ENCODE measurements at places on chromosomes 7 and 10. TPM values are rescaled to one million over a fixed set of nuclear protein-coding genes. Genes with fewer than 3 reads are reported as not detected.

The ZC3HAV1L gene
- 12.4 TPM for total RNA-seq

The WIPF3 gene
- total RNA-seq, result 1.5 TPM

The IL6 gene
- total RNA-seq, result not detected

The MYOF gene
- 12.4 TPM for total RNA-seq

The GLCCI1 gene
- total RNA-seq, result 13.8 TPM

The TYW1B gene
- total RNA-seq, result 1.9 TPM

The LEP gene
- not detected for total RNA-seq

The IDI2 gene
- not detected for total RNA-seq

The ABI1 gene
- total RNA-seq, result 67.5 TPM

The SPDYE1 gene
- total RNA-seq, result not detected

- peak; percentile 13 for DNase-seq
Measured at GRCh38 chr10:92381543-92381954, 90.6 kb downstream of the MARCHF5 start.

DNA sequence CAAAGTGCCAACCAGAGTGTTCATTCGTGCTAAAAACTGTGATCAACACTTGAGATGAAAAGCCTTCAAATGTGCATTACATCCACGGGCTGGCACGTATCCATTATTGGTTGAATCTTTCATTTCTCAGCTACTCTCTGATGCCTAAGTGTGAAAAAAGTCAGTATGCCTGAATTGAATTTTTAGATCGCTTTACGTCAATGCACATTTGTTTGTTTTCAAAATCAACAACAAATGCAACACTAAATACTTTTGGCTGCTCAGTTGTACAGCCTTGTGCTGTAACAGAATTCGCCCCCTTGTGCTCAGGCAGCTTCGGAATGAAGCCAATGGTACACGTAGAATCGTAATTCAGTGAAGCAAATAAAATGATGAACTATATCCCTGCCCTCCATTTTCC, 446.5 kb upstream of the NRP1 start:
- DNase-seq, result no peak

DNA sequence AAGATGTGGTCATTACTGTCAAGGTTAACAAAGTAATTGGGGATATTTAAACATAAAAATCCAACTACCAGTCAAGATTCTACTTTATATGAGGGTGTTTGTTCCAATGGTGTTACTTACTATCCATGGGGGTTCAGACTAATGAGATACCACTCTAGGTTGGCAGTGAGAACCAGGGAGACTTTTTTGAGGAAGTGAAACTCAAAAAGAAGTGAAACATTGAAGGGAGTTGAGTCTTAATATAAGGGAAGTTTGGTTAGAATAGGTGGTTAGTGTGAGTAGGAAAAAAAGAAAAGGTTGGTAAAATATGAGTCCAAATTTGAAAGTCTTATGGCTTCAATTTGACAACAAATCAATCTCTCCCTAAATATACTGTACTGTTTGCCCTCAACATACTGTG, 123.6 kb upstream of the ANK3 start:
- no peak for DNase-seq

- DNase-seq, result no peak
Measured at GRCh38 chr7:65809259-65809981, 63.5 kb upstream of the VKORC1L1 start.

GRCh38 chr7:18760631-18761445, 265.3 kb downstream of the HDAC9 start:
- no peak for DNase-seq

GRCh38 chr7:151920488-151920887, 35.8 kb upstream of the GALNTL5 start:
- DNase-seq, result no peak

DNA sequence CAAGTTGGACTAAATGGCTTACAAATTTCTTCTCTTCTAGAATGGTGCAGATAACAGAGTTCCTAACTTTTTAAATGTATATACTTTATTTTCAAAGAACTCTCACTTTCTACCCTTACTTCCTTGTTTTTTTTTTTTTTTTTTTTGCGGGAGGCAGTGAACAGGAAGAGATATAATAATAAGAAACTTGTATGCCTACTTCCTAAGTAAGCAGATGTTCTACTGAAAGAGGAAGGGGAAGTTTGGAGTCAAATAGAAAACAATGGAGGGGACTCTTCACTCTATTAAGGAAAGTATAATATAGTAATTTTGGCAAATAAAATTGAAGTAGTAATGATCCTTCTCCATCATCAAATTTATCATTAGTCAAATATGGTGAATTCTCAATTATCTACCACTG, 754.0 kb downstream of the KCNMA1 start:
- DNase-seq, result no peak

DNA sequence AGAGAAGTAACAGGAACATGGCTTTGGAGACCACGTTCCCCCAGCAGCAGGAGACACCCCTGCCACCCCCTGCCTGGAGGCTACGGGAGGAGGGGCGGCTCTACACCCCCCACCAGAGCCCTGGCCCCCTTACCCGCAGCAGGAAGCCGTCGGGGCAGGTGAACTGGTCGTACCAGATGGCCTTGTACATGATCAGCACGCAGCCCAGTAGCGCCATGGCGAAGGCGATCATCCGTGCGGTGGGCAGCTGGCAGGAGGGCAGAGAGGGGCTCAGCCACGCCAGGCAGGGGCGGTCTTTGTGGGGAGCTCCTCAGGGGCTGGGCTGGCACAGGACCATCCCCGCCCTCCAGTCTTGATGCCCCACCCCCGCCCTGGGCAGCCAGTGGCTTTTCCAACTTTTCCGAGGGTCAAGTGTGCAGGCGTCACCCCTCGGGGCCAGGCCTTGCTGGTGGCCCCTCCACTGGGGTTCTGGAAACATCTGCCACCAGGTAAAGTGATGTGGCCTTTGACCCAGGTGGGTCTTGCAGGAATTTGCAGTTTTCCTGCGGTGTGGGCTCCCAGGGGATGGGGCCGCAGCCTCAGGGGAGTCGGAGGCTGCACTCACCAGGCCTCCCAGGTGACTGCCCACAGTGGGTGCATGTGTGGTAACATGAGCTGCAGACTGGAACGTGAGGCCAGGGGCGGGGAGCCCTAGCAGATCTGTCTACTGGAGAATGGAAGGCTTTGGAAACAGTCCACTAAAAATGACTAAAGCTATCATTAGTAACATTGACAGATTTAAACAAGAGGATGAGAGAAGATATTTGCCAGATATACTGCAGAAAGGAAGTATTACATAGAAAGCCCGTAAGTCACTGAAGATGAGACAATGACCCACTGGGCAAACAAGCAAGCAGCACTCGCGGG, 9.7 kb downstream of the CALY start:
- DNase-seq, result no peak

DNA sequence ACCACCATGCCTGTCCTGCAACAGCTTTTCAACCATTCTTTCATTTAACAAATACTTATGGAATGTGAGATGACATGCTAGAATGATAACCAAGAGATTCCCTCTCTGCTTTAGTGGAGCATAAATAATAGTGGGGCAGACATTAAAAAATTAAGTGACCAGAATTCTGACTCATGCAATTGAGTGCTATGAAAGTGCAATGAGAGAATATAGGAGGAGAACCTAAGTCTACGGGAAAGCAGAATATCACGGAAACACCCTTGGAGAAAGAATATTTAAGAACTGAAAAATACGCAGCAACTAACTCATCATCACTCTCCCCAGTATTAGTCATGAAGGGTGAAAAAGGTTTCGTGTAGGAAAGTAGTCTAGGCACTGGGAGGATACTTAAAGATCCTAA, 7.1 kb downstream of the KIF5B start:
- DNase-seq, result no peak

DNA sequence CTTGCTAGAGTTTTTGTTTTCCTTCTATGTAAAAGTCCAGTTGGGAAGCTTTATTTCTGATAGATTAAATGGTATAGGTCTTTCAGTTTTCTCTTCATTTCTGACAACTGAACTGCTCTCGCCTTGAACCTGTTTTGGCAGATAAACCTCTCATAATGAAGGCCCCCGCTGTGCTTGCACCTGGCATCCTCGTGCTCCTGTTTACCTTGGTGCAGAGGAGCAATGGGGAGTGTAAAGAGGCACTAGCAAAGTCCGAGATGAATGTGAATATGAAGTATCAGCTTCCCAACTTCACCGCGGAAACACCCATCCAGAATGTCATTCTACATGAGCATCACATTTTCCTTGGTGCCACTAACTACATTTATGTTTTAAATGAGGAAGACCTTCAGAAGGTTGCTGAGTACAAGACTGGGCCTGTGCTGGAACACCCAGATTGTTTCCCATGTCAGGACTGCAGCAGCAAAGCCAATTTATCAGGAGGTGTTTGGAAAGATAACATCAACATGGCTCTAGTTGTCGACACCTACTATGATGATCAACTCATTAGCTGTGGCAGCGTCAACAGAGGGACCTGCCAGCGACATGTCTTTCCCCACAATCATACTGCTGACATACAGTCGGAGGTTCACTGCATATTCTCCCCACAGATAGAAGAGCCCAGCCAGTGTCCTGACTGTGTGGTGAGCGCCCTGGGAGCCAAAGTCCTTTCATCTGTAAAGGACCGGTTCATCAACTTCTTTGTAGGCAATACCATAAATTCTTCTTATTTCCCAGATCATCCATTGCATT, 27.1 kb downstream of the MET start:
- DNase-seq, result no peak

DNA sequence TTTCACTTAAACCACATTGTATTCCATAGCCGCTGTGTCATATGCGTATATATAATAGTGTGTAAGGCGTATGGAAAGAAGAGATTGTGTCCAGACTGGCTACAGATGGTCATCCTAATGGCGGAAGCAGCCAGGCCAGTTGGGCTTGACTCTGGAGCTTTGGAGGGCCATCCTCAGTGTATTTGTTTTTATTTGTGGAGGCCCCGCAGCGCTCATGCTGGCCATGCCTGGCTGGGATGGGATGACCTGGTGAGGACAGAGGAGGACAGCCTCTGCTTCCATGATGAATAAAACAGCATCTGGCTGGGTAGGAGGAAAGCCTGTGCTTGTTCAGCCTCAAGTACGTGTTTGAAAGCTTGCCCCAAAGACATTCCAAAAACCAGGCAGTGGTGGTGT, 220.3 kb downstream of the EBF3 start:
- DNase-seq, result no peak

DNA sequence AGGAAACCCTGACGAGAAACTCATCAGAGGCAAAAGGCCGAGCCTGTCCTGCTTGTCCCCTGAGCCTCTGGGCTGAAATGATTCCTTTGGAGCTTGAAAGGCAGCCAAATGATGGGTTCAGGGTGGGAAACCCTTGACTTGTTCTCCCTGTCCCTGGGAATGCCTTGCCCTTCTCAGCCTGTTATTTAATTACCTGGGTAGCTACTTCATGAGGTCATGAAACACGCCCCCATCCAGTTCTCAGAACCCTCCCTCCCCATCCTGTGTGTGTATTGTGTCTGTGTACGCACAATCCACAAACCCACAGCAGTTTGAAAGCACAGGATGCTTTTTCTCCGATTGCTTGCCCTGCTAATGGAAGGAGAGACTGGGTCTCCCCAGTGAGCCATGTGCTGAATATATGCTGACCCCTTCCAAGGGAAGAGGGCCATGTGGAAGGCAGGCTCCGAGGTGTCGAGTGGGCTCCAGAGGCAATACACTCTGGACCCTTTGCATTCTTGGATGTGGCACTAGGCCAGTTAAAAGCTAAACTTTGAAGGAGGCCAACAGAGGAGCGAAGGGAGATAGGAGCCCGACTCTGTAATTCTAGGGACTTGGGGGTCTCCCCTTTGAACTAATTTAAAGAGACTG, 10.6 kb downstream of the DUSP5 start:
- DNase-seq, result no peak

DNA sequence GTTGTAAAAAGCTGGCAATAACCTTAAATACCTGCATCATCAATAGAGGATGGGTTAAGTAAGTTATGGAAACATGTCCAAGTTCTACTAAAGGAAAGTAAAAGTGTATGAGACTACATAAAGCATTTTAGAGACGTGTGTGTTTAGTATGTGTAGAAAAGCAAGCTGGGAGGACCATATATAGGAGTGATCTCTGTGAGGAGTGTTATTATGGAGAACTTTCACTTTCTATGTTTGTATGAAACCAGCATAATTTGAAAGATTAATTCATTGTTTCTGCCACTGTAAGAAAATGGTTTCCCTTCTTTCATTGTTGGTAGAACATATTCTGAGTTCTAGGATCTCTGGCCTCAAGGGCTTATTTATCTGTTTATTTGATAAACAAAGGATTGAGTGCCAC, 19.2 kb upstream of the PDLIM1 start:
- no peak for DNase-seq

DNA sequence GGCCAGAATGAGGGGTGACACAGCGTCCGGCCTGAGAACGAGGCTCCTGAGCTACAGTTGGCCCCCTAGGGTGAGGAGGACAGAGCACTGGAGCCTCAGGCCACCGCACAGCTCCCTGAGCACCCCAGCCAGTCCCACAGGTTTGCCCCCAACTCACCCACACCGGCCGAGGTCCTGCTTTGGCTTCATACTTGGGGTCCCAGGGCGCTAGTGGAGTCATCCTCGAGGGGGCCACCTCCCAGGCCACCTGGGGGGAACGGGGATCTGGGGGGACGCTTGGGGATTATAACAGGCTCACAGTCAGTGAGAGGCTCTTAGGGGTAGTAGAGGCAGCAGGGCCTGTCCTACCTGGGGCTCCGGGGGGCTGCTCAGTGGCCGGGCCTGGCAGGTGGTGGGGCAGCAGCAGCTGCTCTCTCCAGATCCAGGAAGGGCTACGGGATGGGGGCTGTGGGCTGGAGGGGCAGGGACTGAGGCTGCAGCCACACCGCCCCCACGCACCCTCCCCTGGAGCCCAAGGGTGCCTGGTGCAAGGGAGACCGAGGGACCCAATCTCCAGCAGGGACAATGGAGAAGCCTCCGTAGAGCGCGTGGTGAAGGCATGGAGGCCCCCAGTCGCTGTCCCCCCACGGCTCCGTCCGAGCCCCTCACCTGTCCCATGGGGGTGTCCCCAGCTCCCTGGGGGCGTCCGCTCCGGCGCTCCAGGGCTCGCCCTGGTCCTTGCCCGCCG, 588 bp downstream of the SAP25 start:
- DNase-seq, result no peak

DNA sequence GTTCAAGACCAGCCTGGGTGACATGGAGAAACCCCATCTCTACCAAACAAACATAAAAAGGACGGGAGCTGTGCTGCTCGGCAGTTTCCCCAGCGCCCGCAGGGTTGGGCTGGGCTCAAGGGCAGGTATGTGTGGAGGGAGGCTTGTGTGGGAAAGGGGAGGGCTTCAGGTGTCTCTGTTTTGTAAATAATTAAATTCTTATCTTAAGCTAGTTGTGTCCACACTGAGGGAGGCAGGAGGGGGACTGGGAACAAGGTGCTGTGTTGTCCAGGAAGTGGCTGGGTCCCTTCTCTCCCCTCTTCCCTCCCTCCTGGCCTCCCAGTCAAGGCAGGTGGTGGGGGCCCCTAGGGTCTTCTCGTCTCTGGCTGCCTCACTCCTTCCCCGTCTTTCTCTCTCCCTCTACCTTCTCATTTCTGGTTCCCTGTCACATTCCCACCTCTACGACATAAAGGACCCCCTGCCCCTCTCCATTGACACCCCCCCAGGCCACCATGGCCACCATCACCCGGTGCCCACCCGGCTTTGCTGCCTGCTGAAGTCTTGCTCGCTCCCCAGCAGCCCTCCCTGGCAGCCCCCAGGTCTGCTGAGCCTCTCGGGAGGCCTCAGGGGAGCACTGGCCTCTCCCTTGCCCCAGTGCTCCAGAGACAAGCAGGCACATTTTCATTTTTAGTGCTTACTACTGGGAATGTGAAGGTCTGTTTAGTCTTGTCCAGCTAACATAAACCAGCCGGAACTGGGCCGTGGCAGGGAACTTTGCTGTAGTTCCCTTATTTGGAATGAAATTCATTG, 19.3 kb downstream of the NEURL1 start:
- DNase-seq, result no peak
